ENCODE measurements at places on chromosomes 11 and 22.

GRCh38 chr22:24333301-24333700 lies 62.7 kb downstream of the SPECC1L start:
- no peak for DNase-seq

DNA sequence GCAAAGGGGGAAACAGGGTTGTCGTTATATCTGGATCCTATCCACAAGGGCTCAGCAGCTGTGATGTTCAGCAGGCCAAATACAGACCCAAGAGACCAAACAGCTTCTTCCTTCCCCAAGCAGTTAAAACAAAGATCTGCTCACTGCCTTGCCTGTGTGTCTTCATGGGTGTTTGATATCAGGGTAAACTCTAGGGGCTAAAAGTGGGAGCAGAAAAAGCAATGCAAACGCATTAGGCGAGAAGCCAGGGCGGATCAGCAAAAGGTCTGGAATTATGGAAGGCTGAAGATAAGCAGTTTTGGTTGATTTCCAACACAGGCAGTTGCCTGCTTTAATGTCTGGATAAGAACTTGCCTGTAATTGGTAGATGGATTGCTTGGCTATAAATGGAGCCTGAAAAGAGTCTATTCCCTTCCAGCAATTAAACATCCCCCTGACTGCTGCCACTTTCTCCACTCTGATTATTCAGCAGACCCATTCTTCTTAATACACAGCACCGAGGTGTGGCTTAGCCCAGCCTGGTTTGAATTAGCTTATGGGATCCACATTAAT lies 126.3 kb downstream of the COMMD9 start:
- no peak for DNase-seq

DNA sequence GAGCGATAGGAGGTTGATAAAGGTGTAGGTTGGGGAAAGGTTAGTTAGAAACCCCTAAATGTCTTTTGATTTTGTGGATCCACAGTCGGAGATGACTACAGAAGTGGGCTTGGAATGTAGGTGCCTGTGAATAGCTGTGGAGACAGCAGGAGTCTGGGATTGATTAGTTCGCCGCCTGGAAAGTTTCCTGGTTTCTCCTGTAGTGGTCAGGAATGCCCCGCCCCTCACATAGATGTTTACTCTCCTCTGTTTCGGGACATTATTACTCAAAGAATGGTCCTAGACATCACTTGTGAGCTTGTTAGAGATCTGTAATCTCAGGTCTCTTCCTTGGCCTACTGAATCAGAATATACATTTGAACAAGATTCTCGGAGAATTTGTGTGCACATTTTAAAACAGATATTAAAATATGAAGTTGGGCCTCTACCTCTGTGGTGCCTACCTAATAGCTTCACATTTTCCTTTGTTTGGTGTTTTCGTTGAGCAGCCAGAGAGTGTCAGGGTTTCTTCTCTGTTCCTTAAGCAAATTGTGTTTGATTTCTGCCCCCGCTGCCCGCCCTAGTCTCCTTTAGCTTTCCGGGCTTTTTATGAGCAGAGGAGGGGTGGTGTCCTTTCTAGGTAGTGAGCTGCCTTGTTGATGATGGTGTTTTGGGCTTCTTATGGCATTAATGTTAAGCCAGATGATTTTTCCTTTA lies 89.4 kb downstream of the PPP6R3 start:
- no peak for DNase-seq

GRCh38 chr11:113546757-113547507 lies 71.7 kb upstream of the DRD2 start:
- DNase-seq = no peak

- DNase-seq = no peak
Observed at GRCh38 chr22:39251762-39252460, 7.1 kb upstream of the PDGFB start.

GRCh38 chr11:93579187-93579751 lies 36.1 kb upstream of the SMCO4 start:
- no peak for DNase-seq

- peak; percentile 73 for DNase-seq
Observed at GRCh38 chr22:39490135-39490798, 11.8 kb upstream of the MIEF1 start.

- no peak for DNase-seq
Observed at GRCh38 chr11:94922321-94923003, 50.9 kb downstream of the CWC15 start.

DNA sequence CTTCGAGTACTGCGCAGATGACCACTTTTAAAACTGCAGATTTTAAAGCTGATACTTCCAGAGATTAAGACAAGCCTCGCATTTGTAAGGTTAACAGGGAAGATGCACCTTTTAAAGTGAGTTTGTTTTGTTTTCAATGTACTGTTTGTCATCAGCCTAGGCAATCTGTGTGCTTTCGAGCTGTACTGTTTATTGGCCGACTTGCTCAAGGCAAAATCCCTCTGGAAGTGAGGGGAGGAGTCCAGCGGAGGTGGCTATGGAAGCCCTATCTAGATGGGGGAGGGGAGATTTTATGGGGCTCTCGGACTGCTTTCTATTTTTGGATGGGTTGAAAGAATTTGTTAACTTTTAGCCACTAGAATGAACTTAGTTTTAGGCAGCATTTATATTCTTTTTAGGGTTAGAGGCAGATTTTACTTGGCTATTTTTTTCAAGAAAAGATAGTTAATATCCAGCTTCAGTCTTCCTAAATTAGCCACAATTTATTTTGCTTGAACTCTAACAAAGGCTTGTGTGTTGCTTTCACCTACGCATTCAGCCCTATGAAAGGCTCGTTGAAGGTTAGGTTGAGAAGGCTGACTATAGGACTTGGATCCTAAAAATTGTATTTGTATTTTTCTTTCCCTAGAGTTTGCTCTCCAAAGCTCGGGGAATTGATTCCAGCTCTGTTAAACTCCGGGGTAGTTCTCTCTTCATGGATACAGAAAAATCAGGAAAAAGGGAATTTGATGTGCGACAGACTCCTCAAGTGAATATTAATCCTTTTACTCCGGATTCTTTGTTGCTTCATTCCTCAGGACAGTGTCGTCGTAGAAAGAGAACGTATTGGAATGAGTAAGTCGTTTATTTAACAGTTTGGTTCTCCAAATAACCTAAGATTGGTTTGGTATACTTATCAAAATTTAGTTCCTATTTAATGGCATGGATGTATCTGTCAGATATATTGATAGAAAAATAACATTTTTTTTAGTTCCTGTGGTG lies 2.1 kb downstream of the WEE1 start:
- DNase-seq = no peak

DNA sequence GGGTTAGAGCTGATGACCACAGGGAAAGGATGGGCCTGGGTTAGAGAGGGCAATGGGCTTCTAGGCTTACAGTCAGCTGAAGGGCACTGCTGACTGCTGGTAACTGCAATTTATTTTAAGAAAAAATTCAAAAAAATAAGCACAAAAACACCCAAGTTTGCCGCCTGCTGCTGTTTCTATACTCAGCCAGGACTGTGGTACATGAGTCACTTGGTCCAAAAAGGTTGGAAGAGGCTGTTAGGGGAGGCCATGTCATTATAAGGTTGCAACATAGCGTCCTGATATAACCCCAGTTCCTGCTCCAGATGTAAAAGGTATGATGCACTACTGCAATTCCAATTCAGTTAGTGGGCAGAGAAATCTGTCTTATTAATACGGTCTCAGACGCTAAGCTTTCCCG lies 98.9 kb downstream of the ETS1 start:
- peak; percentile 38 for DNase-seq

GRCh38 chr11:126542334-126543015 lies 187.0 kb downstream of the ST3GAL4 start:
- no peak for DNase-seq

- DNase-seq = no peak
Observed at GRCh38 chr22:44382116-44383038, 69.6 kb upstream of the SHISAL1 start.

DNA sequence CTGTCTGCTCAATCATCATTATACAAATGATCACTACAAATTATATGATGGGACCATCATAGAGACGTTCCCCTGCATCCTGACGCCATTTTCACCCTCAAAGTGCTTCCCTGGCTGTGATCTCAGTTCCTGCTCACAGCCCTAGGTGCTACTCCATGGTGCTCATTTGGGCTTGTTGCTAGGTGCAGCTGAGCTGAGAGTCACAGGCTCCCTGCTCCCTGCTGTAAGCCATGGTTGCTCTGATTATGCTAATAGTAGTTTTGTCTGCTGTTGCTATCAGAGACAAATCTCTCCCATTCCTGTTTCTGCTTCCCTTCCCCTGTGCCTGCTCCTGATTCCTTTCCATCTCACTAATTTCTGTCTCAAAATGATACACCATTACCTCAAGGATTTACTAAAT lies 474.3 kb downstream of the METTL15 start:
- DNase-seq = no peak

GRCh38 chr22:26822313-26822712 lies 164.9 kb downstream of the MIAT start:
- no peak for DNase-seq

DNA sequence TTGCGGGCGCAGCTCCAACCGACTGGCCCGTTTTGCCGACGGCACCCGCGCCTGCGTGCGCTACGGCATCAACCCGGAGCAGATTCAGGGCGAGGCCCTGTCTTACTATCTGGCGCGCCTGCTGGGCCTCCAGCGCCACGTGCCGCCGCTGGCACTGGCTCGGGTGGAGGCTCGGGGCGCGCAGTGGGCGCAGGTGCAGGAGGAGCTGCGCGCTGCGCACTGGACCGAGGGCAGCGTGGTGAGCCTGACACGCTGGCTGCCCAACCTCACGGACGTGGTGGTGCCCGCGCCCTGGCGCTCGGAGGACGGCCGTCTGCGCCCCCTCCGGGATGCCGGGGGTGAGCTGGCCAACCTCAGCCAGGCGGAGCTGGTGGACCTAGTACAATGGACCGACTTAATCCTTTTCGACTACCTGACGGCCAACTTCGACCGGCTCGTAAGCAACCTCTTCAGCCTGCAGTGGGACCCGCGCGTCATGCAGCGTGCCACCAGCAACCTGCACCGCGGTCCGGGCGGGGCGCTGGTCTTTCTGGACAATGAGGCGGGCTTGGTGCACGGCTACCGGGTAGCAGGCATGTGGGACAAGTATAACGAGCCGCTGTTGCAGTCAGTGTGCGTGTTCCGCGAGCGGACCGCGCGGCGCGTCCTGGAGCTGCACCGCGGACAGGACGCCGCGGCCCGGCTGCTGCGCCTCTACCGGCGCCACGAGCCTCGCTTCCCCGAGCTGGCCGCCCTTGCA lies 1.0 kb downstream of the FJX1 start:
- DNase-seq = no peak
